PC-9 (cell line): ENCODE measurements at places on chromosomes 7 and 10. TPM values are rescaled to one million over a fixed set of nuclear protein-coding genes. Genes with fewer than 3 reads are reported as not detected.

DNA sequence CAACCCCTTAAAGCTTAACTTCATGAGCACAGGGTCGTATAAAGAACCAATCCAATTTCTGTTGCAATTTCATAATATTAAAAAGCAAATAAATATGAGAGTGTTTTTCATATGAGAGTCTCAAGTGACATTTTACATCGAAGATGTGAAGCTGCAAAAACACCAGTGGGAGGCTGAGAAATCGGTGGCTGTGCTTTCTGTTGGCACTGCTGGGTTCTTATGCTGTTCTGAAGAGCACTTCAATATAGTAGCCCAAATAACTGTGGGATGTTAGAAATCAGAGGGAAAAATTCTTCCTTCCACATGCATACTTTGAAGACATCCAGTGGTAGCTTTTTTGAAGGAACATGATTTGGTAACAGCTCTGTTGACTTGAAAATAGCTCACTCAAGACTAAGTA is 245.8 kb downstream of the ARHGAP21 start:
- no peak for DNase-seq

DNA sequence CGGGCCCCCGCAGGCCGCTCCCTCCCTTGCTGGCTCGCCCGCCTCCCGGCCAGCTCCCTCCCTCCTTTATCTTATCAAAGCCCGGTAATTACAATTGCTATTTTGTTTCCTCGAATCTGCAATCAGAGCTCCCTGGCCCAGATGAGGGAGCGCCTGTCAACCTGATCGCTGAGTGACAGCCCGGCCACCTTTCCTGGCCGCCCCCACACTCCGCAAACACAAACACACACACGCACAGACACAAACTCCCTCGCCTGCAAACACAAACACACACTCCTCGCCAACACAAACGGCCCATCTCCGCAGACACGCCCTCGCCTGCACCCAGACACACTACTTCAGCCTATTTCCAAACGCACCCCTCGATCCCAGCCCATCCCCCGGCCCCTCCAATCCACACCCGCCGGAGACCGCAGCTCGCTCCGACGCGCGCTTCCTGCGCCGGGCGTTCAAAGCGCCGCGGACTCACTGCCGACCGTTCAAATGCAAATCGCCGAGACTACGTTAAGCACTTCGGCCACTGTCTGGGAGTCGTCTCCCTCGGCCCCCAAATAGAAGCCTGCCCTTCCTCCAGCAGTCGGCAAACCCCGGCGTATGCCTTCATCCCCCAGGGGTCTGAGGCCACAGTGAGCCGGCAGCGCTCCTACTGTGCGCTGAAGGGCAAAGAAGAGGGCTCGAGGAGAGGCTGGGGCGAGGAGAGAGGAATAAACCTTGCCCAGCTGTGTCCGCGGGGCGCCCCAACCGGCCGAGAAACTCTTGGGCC is 3.0 kb upstream of the FGF8 start:
- no peak for DNase-seq

DNA sequence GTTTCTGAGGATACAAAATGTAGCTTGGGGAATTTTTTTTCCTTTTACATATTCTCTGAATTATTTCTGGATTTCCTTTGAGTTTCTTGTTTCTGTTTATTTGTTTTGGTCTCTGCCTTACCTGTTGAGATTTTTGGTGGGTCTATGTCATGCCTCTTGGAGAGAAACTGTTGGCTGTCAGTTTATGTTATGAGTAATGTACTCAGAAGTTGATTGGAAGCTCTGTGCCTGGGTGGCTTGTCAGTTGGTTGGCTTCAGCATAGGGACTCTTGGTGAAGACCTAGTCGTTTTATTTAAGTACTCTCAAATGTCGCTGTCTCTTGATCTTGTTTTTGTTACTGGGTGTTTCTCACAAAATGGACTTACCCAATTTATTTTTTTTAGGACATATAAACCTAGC is 132.4 kb downstream of the CDK14 start:
- no peak for DNase-seq

DNA sequence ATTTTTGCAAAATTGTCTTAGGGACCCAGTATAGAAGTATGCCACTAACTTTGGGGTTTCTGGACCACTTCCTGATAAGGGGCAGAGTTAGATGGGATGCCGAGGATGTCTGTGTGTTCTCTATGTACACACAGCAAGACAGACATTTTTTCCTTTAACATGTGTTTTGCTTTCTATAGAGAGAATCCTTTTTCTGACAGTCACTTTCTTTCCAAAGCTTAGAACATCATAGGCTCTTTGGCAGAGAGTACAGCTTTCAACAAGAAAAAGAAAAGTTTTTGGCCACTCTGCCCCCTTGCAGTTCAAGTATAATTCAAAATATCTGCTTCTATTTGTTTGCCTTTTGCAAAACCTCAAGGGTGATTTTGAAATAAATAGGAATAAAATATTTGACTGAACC is 44.1 kb downstream of the PAPSS2 start:
- DNase-seq: no peak

The KEL gene
- total RNA-seq: 0.46 TPM in 1 of 2 replicates, not detected in the other

The GPR26 gene
- total RNA-seq: not detected in 2 replicates

The AQP1 gene
- 4.0 and 4.8 TPM in 2 replicates for total RNA-seq
